Suppressor macrophage (primary cell): ENCODE measurements at places on chromosomes 6 and 20.
A peak's percentile ranks its signal among the peaks of the same experiment; 100 is the strongest.

DNA sequence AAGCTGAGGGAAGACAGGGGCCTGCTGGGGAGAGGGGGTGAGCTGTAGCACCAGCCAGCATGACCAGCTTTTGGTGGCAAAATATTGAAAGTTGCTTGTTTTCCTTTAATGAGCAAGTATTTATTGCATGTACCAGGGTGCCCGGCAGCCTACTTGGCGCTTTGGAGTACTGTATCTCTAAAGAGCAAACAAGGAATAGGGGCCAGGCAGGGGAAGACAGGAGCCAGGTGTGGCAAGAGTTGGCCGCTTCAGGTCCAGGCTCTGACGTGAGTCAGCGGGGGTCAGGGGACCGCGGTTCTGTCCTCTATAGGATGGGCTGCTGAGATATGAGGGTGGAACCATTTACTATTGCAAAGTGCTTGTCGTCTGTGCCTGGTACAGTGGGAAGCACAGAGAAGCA is 63.1 kb downstream of the PSMG4 start:
- DNase-seq: no peak

DNA sequence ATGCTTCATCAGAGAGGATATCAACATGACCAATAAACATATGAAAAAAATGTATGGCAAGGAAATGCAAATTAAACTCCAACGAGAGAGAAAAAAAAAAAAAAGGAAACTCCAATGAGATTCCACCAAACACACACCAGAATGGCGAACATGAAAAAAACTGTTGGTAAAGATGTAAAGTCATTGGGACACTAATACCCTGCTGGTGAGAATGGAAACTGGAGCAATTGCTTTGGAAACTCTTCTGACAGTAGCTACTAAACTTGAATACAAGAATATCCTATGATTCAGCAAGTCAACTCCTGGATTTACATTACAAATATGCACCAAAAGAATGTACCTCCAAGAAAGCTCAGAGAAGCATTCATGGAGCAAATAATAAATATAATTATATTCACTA is 260.7 kb upstream of the ECI2 start:
- DNase-seq: no peak

- DNase-seq: no peak
Observed at GRCh38 chr20:33277471-33278441, 5.3 kb upstream of the BPIFB1 start.

GRCh38 chr6:121600389-121601168 is 165.1 kb downstream of the GJA1 start:
- DNase-seq: no peak

GRCh38 chr20:59164686-59165391 is 1.2 kb downstream of the ZNF831 start:
- DNase-seq: no peak

DNA sequence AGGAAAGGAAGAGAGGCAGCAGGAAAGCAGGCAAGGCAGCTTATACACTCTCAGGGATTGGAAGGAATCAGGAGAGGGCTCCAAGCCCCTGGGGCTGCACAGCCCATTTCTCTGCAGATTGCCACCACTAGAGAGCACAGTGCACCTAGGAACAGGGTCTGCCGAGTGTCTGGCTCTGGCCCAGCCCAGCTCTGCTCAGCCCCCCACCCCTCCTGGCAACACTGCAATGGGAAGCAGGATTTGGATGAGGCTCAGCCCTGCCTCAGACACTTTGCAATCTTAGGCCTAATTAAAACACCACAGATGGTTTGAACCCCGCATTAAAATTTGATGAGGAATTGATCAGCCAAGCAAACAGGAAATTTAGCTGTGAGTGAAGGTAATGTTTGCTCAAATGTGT is 252.7 kb downstream of the DHX35 start:
- no peak for DNase-seq

DNA sequence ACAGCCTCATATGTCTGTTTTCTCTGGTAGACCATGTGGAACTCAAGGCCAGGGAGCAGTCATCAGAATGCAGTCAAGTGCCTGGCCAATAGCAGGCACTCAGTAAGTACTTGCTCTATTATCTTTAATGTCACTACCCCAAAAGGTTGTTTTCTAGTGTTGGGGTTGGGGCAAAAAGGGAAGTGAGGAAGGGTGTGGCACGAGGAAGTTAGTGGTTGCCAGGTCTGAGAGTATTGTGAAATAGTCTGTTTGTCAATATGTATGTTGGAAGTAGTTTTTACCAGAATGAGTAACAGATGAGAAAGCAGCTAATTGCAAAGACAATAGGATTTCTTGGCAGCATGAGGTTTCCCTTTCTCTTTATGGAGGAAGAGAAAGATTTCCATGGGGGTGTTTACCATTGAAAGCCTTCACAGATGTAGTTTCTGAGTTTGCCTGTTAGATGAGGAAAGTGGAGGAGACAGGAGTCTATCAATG is 59.5 kb upstream of the ARMH2 start:
- peak; percentile 86 for DNase-seq

- no peak for DNase-seq
Observed at GRCh38 chr6:133704371-133704770, 184.5 kb upstream of the TCF21 start.

DNA sequence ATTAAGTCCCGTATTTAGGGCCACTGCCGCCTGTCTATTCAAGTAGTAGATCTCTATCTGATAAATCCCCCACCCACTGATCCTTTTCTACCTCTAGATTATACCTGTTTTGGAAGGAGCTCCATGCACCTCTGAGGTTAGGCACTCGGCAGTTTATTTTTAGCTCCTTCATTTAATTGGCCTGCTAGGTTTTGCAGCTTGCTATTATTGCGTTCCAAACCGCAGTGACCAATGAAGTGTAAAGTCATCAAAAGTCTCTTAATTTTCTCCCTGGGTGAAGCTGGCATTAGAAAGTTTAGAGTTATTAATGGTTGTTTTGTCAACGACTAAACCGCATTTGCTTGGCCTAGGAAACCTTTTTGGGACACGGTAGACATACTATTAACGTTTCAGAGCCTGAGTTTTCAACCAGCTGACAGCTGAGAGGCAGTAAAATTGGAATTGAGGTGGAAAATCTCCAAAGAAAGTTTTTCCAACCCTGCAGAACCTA is 60.0 kb downstream of the RFPL4B start:
- no peak for DNase-seq

DNA sequence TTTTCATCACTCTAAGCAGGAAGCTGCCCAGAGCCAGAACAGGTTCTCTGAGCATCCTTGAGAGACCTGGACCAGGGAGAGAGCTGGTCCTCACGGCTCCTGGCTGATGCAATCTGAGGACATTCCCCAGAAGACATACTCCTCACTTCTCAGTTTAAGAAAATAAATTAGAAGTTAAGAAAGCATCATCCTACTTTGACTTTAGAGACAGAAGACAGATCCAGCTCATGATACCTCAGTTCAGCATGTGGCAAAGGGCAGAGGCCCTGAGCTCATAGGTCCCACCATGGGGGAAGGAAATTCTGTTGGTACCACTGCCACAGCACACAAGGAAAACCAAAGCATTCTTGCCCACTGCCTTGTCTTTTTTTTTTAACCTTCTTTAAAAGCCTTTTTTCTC is 378.1 kb upstream of the JARID2 start:
- DNase-seq: no peak

DNA sequence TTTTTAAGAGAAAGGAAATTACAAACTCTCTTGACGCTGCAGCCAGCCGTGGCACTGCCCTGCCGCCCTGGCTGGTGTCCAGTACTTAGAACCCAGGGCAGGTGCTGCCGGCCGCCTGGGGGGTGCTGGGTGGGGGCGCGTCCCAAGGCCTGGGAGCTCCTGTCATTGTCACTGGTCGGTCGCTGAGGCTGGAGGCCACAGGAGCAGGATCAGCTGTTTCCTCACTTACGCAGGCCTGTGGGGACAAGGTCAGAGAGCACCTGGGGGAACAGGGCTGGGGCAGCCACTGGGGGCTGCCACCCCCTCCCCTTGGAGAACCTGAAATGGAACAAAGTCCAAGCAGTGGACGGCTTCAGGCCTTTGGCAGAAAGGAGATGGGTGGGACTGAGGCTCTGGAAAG is 5.6 kb downstream of the BIRC7 start:
- DNase-seq: no peak

DNA sequence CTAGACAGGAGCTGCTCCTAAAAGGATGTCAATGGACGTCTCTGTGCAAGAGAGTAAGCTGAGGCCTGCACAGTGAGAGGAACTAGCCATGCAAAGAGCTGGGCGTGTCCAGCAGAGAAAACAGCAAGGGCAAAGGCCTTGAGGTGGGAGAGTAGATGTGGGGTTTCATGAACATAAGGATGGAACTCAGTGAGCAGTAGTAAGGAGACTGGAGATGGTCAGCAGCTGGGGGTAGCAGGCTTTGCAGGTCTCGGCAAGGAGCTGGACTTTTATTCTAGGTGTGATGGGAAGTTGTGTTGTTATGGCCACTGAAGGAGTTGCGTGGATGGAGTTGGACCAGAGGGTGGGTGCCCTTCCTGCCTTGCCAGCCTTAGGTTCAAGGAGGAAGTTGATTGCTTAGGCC is 90.7 kb upstream of the SIRPA start:
- no peak for DNase-seq

DNA sequence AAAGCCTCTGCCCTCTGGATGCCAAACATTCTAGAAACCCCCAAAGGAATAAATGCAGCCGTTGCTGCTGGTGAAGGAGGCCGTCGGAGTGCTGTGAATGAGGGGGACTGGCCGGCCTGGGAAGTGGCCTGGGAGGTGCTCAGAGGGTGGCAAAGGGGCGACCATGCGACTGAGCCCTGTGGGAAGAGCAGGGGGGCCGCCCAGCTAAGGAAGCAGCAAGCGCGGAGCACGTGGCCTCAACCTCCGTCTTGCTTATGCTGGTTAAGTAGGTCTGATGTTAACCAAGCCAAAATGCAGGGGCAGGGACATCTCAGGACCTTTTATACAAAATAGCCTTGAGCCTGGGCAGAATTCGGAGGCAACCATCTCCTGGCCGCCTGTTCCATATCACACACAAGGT is 381.5 kb downstream of the TAF4 start:
- no peak for DNase-seq

GRCh38 chr20:46108435-46108841 is 9.7 kb upstream of the CD40 start:
- peak; percentile 38 for DNase-seq

DNA sequence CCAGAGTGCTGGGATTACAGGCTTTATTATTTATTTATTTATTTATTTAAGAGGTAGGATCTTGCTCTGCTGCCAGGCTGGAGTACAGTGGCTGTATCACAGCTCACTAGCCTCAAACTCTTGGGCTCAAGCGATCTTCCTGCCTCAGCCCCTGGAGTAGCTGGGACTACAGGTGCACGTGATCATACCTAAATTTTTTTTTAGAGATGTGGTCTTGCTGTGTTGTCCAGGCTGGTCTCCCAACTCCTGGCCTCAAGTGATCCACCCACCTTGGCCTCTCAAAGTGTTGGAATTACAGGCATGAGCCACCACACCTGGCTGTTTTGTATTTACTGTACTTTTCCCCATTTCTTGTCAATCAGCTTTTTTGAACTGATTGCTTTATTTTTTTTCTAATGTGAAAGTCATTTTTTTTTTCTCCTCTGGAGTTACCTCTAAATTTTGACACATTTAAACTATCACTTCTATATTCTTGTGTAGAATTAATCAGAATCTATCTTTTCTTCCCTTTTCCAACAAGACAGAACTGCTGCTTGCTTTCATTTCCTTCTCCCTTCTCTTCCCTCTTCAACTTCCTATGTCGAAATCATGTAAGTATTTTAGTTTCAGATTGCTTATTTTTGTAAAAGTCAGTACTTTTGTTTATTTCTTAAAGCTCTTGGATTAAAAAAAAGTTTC is 12.0 kb downstream of the PANK2 start:
- peak; percentile 29 for DNase-seq

GRCh38 chr6:122790423-122791309 is 1.6 kb downstream of the SMPDL3A start:
- peak; percentile 90 for DNase-seq

DNA sequence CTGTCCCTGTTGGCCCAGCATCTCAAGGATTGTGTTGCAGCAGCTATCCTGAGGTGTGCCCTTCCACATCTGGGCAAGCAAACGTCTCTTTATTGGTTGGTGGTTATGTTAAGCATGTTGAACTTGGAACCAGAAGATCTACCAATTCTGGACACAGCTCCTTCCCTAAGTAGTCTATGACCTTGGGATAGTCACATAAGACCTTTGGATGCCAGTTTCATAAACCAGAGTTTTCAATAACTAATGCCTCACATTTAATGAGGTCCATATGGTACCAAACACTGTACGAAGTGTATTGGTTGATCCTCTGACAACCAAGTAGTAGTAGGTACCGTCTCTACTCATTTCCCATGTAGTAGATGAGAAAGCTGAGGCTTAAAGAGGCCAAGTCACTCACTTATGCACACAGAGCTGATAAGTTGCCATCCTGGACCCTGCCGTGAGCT is 3.7 kb downstream of the CYP24A1 start:
- no peak for DNase-seq

DNA sequence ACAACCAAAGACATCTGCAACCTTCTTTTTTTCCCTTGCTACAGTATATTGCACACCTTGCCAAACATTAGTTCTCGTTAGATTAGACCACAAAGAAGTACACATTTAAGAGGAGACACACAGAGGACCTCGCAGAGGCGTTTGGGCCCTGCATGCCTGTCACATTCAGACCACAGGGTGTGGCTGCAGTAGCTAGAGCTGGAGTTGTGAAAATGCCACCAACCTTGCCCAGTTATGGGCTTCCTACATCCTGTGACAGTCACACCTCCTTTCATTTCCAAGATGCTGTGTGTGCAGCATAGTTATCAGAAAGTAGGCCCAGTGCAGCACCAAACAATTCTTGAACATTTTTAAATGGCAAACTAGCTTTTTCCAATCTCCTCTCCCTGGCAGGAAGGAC is 2.4 kb downstream of the SYNE1 start:
- no peak for DNase-seq

GRCh38 chr20:48394415-48395081 is 433.3 kb downstream of the PREX1 start:
- DNase-seq: no peak
